Renal cortical epithelial cell (primary cell): ENCODE measurements at places on chromosomes 2 and 18. TPM values are rescaled to one million over a fixed set of nuclear protein-coding genes. Genes with fewer than 3 reads are reported as not detected.

Gene SCN7A
- total RNA-seq, result under 0.01 and 1.8 TPM in 2 replicates

Gene ZNF804A
- total RNA-seq, result 0.10 TPM in 1 of 2 replicates, not detected in the other

Gene CD302
- 0.69 and 3.8 TPM in 2 replicates for total RNA-seq

Gene SERPINB5
- 0.10 and 1.2 TPM in 2 replicates for total RNA-seq

Gene SP9
- total RNA-seq, result not detected in 2 replicates

Gene CD8B2
- not detected in 2 replicates for total RNA-seq

Gene G6PC2
- not detected in 2 replicates for total RNA-seq

Gene ITPRIPL1
- 0.89 and 4.2 TPM in 2 replicates for total RNA-seq

GRCh38 chr2:793236-793635 is 116.0 kb upstream of the TMEM18 start:
- DNase-seq, result no peak

DNA sequence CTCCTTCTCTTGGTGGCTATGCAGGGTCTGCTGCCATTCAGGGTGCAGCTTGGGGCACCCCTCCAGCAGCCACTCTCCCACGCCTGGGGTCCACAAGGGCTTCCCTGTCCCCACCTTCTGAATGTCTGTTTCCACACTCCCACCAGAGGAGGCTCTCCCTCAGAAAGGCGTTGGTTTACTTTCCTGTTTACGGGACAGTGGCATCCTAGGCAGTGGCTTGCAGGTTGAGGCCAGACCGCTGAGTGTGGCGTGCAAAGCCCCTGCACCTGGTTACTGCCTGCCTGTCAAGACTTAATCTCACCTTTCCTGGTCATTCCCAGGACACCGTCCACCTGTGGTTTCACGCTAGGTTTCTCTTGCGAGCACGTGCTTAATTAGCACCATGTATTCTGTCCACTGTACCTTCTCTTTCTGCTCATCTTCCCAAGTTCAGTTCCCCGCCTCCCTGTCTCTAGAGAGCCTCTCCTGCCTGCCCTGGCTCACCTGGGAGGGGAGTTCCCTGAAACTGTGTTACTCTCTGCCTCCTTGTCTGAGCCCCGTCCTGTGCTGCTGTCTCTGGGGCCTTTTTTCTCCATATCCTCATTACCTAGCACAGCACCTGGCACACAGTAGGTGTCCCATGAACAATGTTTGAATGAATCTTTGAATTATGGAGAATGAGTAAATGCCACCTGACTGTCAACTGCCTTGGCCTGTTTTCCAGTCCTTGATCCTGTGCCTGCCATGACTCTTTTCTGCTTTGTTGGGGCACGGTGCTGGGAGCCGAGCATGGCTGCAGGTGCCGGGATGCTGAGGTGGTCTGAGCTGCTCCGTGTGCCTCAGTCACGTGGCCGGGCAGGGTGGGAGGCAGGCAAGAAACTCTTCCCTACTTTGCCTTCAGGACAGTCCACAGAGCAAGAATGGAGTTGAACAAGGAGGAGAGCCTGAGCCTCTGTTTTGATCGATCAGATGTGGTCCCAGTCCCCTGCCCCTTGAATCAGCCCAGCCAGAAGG is 56.4 kb downstream of the ARHGEF4 start:
- no peak for DNase-seq

DNA sequence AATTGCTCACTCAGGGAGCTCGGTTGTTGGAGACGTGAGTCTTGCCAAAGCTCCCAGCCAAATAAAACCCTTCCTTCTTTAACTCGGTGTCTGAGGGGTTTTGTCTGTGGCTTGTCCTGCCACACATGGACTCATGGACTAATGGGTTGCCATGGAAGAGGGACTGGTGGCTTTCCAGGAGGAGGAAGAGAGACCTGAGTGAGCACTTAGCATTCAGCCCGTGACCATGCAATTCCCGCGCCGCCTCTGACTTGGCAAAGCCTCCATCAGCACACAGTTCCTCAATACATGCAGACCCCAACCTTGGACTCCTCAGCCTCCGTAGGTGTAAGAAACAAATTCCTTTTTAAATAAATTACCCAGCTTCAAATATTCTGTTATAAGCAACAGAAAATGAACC is 57.3 kb upstream of the TMEM18 start:
- no peak for DNase-seq

GRCh38 chr2:37323781-37324535 is 675 bp downstream of the PRKD3 start:
- peak; percentile 34 for DNase-seq

GRCh38 chr18:79702906-79703305 is 23.3 kb downstream of the CTDP1 start:
- DNase-seq, result no peak

- DNase-seq, result peak; percentile 84
Observed at GRCh38 chr2:42102024-42102590, 54.3 kb downstream of the PKDCC start.

DNA sequence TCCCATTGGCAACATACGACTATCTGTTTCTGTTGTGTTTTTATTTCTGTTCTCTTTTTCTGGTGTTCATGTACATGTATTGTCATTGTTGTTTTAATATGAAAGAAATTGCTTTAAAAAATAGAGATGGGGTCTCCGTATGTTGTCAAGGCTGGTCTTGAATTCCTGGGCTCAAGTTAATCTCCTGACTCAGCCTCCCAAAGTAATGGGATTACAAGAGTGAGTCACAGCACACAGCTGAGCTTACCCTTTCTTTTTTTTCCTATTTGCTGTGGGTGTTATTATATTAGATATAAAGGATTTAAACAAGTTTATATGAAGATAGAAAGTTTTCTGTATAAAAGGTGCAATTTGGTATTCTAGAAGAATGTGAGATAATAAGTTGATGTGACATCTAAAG is 554.6 kb downstream of the DSC3 start:
- DNase-seq, result peak; percentile 16

GRCh38 chr18:11258039-11258610 is 108.8 kb upstream of the PIEZO2 start:
- DNase-seq, result no peak

- DNase-seq, result no peak
Observed at GRCh38 chr2:230217424-230217823, 2.4 kb downstream of the SP110 start.

DNA sequence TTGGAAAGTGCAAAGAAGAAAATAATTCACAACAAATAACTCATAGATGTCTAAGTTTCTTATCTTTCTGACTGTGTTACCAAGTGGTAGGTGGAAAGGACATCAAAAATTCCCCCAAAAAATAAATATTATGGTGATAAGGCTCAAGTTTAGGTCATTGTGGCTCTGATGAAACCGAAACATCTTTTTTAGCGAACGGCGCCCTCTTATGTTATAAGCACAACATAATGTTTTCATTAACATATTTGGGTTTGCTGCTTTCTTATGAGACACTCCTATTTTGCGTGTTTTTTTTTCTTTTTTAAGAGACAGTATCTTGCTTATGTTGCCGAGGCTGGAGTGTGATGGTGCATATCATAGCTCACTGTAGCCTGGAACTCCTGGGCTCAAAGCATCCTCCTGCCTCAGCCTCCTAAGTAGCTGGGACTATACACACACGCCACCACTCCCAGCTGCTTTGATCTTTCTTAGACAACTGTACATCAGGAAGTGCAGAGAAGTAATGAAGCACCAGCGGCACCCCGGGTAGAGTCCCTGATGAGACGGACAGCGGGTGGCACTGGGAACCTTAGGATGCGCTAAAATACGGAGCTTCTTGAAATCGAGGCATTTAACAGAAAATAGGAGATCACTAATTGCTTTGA is 38.5 kb upstream of the SLC35G4 start:
- DNase-seq, result no peak

- DNase-seq, result no peak
Observed at GRCh38 chr2:128595763-128596395, 277.2 kb upstream of the HS6ST1 start.

- DNase-seq, result peak; percentile 39
Observed at GRCh38 chr18:42131066-42131929, 176.3 kb downstream of the PIK3C3 start.

DNA sequence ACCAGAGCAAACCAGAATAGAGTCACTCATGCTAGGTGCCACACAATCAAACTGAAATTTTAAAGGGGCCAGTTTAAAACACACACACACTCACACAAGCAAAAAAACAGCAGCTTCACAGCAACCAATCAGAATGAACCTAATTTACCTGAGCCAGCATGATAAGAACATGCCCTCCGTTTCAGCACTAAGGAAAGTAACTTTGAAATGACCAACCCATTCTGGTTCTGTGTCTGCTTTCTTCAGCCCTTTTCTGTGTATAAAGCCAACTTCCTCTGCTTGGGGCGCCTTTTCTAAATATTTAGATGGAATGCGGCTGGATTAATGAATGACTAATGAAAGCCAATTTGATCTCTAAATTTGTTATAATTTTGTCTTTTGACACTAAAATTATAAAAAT is 629.1 kb downstream of the ZEB2 start:
- peak; percentile 9 for DNase-seq

DNA sequence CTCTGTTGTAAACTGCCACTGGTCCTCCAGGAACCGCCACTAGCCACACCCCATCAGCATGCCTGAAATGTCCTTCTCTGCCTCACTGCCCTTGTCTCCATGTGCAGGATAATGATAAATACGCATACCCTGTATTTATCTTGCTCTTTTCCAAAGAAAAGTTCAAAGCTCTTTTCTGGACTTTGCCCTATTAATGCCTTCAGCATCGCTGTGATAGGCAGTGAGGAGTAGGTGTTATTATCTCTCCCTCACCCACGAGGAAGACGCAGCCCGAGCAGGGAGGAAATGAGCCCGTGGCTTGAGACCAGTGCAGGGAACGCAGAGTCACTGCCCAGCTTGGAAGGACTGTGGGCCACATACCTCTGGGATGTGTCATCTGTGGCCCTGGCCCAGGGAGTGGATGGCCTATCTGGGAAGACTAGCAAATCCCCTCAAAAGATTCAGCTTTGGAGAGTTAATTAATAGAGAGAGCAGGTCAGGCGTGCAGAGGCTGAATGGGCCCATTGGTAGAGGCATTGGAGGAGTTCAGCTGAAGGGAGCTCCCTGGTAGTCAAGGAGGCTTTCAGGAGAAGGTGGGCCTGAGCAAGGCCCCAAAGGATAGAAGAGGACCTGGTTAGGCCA is 39.5 kb upstream of the MCFD2 start:
- DNase-seq, result peak; percentile 94

GRCh38 chr18:35422237-35422636 is 45.1 kb upstream of the ZNF396 start:
- no peak for DNase-seq

DNA sequence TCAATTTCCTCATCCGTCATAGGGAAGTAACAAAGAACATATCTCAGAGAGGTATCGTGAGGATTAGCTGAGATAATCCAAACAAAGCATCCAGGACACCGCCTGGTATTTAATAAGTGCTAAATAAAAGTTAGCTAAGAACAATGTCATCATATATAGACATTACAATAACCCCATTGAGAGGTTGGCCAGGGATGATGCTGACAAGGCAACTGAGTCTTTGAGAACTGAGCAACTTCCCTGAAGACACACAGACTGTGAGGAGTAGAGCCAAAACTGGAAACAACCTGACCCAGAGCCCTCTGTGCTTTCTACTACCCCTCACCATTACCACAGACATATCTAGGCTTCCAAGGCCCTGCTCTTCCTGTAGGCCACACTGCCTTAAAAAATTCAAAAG is 1.6 kb upstream of the DCTN1 start:
- no peak for DNase-seq

DNA sequence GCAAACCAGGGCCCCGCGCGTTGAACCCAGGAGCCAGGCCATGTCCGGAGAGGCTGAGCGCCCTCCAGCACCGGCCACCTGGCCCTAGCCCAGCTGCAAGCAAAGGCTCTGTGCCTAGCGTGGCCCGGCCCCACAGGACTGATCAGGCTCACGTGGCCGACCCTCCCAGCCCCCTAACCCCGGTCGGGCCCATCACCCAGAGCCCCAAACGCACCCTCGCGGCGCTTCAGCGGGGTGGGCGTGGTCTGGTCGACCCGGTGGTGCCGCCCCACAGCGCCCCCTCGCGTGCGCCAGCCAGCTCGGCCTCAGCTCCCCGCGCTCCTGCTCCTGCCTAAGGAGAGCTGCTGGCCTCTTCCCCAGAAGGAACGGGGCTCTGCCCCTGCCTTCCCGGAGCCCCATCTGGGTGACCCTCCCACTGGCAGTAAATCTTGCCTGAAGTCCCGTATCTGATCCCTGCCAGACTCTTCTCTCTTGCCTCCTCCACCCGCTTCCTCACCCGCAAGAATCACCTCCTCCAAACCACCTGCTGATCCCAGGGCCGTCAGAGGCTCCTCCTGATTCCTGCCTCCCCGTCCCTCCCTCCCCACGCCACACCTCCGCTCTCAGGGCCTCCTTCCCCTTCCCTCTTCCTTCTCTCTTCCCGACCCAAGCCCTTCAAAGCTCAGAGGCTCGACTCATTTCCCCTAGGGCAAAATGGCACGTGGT is 12.3 kb upstream of the TEX51 start:
- peak; percentile 45 for DNase-seq

GRCh38 chr2:236643480-236643879 is 73.9 kb downstream of the ACKR3 start:
- DNase-seq, result no peak

DNA sequence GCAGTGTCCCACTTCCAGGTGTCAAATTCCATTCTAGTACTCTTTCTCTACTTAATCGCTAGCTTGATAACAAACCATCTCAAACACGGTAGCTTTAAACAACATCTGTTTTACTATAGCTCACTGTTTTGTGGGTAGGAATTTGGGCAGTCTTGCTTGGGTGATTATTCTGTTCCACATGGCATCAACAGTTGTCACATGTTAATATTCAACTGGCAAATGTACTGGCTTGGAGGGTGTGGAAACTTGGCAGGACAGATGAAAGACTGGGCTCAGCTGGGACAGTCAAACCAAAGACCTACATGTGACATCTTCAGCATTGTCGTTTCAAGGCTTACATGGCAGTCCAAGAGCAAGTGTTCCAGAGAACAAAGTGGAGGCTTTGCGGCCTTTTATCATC is 241.8 kb downstream of the PTH2R start:
- peak; percentile 87 for DNase-seq

- no peak for DNase-seq
Observed at GRCh38 chr2:222730366-222730999, 59.0 kb downstream of the MOGAT1 start.

DNA sequence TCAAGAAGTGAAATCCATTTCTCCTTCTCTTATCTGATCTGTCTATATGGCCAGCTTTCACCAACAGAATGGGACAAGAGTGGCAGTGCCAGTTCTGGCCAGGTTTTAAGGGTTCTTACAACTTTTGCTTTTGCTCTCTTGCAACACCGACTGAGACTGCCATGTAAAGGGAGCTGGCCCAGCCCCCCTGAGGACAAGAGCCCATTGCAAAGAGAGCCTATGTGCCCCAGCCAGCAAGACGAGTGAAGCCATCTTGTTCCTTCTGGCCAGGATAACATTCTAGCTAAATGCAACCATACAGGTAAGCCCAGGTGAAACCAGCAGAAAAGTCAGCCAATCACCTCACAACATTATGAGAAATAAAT is 101.0 kb upstream of the RND3 start:
- DNase-seq, result no peak

- no peak for DNase-seq
Observed at GRCh38 chr2:649426-650342, 27.5 kb downstream of the TMEM18 start.

- DNase-seq, result no peak
Observed at GRCh38 chr2:17426743-17427142, 91.5 kb downstream of the RAD51AP2 start.

- DNase-seq, result no peak
Observed at GRCh38 chr2:127053731-127054603, 53.0 kb downstream of the BIN1 start.
